ENCODE measurements at places on chromosomes 6 and 20.

DNA sequence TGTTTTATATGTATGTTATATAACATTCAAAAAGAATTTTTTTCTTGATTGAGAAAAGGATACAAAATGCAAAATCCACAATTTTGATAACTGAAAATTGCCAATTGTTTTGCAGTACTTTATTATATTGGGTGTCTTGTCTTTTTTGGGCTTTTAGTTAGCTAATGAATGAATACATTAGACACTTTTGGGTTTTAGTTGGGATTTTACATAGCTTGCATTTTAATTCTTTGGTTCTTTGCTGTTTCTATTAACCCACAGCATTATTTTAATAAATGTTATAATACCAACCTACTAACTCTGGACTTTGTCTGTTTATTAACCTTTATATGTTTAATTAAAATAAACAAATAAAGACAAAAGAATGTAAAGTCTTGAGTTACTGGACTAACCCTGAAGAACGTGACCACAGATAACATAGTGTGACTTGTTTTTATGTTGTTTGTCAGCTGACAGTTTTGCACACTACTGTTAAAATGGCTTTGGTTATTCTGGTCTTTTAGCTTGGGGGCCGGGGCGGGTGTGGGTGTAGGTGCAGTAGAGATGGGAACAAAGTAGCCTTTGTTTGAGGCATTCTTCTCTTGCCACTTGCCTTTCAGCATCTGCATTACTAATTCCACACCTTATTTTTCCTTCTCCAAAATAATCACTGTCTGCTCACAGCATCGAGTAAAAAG is 159.1 kb downstream of the QKI start:
- no peak for DNase-seq

- DNase-seq: no peak
These were observed 25.0 kb upstream of the POPDC3 start for GRCh38 chr6:105204768-105205167.

GRCh38 chr6:119535332-119535731 is 185.8 kb upstream of the MAN1A1 start:
- no peak for DNase-seq

GRCh38 chr6:1577146-1577680 is 32.5 kb upstream of the FOXC1 start:
- no peak for DNase-seq

GRCh38 chr6:113671421-113671820 is 185.7 kb upstream of the MARCKS start:
- DNase-seq: no peak

- no peak for DNase-seq
These were observed at the start of gene RIPPLY2 for GRCh38 chr6:83853178-83854000. Gene RIPPLY2 (plus strand): TSS chr6:83853360. CDS start chr6:83853417, 57 bp downstream.

DNA sequence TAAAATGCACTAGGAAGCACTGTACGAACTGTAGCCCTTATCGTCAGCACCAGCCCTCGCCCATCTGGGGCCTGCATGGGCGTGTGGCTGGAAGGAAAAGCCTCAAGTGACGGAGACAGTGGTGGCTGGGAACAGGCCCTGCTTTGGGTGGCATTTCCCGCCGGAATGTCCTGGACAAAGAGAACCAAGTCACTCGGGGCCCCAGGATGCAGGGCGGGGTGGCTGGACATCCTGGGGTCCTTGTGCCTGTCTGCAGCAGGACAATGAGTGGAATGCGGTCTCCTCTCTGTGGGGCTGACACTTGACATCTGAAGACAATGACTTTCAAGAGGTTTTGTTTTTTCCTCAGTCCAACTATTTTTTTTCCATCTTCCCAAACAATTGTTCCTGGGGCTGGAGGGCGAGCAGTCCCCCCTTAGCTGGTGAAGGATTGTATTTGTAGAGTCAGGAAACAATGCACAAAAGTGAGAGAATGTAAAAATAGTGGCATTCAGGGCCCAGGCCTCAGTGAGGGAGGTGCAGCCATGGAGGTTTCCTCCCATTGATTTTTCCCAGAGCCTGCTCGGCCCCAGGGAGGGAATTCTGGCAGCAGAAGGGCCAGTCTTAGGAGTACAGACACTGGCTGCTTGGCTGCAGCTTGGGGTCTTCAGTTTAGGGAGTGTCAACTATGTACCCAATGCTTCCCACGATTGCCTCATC is 64.4 kb downstream of the PREX1 start:
- no peak for DNase-seq

Data from stimulated activated CD4-positive, alpha-beta T cell treated with anti-CD3 and anti-CD28 coated beads, TNF-alpha, amount 100 ng/mL, for 4 hours (primary cell).